Common myeloid progenitor, CD34-positive (primary cell): ENCODE measurements at places on chromosomes 1 and 21.

DNA sequence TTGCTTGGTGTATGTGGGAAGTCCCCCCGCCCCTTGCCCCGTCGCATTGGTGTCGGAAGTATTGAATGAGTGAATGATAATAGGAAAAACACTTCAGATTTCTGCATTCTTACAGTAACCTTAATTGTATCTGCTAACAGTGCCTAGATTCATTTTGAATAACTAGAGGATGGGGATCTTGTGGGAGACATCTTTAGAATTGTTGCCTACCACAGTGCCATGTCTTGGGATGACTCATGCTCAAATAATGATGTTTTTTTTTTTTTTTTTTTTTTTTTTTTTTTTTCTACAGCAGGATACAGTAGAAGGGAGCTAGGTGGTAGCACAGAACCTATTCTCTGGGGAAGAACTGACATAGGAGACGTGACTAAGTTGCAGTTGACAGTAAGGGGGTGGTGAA is 237.9 kb downstream of the USP25 start:
- no peak for DNase-seq

- DNase-seq, result peak; percentile 19
Measured at GRCh38 chr1:231724876-231725647, 98.5 kb downstream of the DISC1 start.

DNA sequence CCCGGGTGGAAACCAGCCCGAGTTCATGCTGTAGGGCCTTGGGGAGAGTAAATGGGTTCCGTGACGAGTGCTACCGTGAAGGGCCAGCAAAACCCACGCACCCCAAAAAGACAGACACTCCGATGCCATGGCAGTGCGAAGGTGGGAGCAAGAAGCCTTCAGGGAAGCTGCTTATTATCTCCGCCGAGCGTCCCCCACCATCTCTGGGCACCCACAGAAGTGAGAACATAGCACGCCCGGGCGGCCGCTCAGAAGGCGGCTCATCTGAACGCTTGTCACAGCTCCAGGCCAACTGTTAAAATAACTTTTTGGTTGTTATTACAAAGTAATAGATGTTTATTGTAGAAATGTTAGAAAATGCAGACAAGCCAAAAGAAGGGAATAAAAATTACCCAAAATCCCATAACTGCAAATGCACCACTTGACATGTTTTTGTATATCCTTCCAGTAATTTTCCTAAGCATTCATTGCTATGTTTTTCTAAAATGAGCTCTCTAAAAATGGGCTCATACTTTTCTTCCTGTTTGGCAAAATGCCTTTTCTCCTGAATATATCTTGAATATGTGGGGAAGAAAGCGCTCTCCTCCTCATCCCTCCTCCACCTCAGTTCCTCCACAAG is 234.9 kb downstream of the NPHP4 start:
- DNase-seq, result no peak

DNA sequence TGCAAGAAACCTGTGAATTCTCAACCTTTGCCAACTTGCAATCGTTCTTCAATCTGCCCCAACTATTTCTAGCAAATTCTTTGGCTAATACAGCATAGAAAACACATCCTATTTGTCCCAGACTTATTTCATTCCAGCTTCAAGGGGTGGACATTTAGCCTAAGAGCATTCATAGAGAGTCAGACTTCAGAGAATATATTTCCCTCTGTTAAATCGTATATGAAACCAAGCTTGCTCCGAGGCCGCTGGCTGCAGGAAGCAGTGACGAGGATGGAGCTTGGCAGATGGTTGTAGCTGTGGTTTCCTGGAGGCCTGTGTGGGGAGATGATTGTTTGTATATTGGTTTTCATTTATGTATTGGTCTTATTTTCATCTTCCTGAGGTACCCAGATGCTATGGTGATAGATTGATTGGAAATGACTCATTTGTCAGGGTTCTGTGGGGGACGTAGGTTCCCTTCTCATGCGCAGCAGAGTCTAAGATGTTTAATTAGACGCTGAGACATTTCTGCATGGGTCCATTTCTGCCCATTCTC is 26.1 kb downstream of the MAN1C1 start:
- peak; percentile 98 for DNase-seq

DNA sequence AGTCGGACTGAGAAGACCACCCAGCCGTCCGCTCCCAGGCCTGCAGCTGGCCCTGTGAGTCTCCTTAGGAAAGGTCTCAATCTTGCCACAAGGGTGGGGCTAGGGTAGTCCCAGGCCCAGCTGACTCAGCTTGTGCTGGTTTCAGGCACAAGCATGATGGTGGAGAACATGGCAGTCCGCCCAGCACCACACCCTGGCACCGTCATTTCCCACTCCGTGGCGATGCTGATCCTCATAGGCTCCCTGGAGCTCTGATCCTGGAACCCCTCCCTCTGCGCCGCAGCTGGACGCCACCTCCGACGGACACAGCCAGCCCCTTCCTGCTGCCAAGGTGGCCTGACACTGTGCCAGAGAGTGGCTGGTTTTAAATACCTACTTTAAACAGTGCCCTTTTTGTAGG is 10.7 kb downstream of the TMEM81 start:
- DNase-seq, result no peak

GRCh38 chr1:117512728-117513321 is 93.0 kb upstream of the TENT5C start:
- peak; percentile 17 for DNase-seq

- no peak for DNase-seq
Measured at GRCh38 chr1:32200226-32201010, at the start of gene CCDC28B. TSS of gene CCDC28B (plus strand) at chr1:32200595. CDS start at chr1:32201936, 1,341 bp downstream.

- no peak for DNase-seq
Measured at GRCh38 chr1:209643285-209644020, 8.8 kb downstream of the LAMB3 start.

DNA sequence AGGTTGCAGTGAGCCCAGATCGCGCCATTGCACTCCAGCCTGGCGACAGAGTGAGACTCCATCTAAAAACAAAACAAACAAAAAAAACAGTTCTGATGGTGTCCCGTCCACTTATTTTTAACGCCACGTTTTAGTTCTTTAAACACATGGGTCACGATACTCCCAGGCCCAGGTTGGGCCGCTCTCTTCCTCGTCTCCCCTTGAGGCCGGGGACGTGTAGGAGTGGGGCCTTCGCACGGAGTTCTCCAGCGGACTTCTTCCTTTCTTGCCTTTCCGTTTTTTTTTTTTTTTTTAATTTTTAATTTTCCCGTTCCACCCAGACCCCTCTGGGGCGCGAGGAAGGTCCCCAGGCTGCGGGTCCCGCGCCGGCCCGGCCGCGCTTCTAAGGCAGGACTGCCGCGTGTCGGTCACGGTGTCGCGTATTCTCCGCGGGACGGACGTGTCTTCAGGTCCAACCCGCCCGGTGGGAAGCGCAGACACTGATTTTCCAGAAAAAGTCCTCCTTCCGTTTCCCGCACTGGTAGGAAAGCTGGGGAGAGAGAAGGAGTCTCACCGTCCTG is 47.5 kb upstream of the SLC19A1 start:
- no peak for DNase-seq

DNA sequence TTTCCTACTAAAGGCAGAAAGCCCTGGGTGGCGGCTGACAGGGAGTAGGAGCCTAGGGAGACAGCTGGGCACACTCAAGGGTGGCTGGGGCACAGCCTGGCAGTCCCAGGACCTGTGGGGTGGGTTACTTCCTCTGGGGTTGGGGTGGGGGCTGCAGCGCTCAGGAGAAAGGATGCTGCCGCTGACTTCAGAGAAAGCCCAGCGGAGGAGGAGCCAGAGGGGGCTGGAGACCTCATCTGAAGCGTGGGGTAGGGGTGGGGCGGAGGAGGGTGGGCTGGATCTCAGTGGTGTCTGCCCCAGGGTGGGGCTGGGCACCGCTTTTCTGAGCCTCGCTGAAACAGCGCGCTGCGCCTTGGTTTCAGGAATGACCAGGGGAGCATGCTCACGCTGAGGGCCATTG is 30.8 kb downstream of the KCNA10 start:
- DNase-seq, result no peak

- DNase-seq, result no peak
Measured at GRCh38 chr1:3523980-3524379, 69.5 kb downstream of the ARHGEF16 start.

DNA sequence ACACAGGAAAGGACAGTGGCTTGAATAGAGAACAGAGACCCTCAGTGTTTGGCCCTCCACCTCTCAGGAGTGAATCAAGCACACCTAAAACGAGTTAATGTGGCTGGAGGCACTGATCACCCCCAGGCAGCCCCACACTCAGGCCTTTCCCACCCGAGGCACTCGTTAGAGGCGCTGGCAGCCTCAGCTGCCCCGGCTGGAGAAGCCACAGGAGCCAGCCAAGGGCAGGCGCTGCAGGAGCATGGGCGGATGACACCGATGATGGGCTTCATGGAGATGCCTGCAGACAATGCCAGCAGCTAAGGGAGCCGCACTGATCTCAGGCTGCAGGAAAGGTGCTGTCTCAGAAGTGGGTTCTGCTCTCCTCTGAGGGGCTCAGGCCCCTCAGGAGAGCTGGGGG is 24.1 kb upstream of the ABCG1 start:
- DNase-seq, result no peak

DNA sequence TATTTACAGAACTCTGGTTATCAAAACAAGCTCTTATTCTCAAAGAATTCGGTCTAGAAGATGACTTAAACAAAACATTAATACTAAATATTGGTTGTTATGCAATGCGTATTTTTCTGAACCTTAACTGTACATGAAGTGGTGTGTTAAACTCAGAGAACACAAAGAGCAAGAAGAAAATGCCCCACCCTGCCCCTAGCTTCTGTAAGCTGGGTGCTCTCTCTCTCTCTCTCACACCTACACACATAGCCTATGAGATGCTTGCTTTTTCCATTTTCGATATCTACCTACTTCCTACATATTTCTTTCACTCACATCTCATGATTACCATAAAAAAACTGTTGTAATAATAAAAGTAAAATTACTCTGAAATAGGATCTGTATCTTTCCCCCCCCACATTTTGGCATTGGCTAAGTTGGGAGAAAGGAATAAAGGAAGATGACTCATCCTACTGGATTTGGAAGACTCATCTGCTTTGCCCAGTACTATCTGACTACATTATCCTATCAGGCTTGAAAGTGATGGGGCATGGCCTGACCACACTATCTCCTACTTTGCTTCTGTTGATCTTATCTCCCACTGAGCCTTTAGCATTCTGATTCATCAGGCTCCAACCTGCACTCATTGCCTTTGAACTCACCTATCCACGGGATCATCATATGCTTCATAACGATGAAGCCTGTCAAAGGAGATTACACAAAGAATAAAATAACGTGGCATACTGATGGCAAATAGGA is 2.9 kb downstream of the CRYZ start:
- no peak for DNase-seq

- DNase-seq, result no peak
Measured at GRCh38 chr1:211529011-211529410, 37.0 kb upstream of the RD3 start.

- no peak for DNase-seq
Measured at GRCh38 chr1:1344655-1345361, 4.4 kb downstream of the DVL1 start.

DNA sequence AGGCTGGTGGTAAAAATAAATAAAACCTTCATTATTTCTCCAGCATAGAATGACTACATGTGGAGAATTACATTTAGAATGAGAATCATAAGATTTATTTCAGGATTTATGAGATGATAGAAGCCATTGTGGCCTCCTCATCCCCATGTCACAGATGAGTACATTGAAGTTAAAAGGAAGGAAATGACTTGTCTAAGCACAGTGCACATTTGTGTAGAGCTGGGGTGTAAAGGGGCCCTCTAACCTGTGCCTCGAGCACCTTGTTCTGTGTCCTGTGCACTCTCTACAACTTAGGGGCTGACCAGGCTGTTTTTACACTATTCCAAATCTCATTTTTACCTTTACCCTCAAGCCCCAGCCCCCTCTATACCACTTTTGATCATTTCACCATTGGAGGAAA is 179.4 kb downstream of the RHOU start:
- no peak for DNase-seq

DNA sequence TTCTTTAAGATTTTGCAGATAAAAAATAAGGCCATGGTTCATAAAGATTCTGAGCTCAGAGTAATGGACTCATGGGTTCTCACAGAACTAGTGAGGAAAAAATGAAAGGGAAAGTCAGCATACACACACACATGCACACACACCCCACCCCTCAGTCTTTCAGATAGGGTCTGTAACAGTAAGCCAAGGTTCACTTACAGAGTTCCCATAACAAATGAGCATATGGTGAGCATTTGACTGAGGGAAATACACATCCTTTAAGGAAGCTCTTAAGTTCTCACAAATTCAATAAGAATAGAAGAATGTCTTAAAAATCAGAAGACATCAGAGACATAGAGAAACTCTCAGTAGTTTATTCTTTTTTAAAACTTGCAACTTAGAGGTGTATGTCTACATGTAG is 57.9 kb downstream of the NTMT2 start:
- DNase-seq, result no peak

DNA sequence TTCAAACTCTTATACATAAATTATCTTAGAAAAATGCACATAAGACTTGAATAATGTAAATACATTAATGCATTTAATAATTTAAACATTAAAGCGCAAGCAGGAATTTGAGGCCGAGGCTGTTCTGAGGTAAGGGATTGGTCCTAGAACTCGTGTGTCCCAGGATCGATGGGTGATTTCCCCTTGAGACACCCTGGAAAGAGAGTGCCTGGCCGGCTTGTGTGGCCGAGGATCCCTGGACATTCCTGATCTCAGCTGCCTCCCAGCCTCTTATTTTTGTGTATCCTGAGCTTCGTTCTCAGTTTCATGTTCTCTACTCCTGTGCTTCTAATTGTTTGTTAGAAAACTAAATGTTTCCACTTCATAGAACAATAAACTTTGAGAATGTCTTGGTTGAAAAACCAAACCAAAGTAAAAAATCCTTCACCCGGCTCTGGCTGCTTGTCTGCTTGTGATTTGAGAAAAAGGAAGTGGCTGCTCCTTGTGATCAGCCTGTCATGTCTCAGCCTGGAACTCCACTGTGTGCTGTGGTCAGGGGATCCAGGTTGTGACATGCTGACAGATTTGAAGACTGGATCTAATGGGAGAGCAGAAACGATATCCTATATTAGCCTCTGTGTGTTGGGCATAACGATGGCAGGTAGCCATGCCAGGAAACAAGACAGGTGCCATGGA is 40.7 kb downstream of the PEX14 start:
- peak; percentile 74 for DNase-seq

- peak; percentile 67 for DNase-seq
Measured at GRCh38 chr1:168084396-168085231, 52.1 kb downstream of the GPR161 start.

DNA sequence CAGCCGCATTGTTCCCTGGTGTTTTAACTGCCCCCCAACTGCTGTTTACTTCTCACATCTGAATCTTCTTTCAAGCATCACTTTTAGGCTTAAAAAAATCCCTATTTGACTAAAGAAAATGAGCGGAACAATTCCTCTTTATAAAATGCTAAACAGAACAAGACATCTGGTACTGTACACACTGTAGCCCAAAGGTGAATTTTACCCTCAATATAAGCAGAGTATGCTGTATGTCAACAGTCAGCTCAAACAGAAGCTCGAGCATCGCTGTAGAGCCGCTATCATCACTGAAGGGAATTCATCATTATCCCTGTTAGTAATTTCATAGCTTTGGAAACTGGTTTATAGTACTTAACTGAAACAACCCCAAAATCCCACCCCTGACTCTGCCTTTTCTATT is 85.3 kb downstream of the LRRC8D start:
- DNase-seq, result no peak
